Left lung (tissue), 14 donors: ENCODE measurements at places on chromosomes 4 and X. TPM values are rescaled to one million over a fixed set of nuclear protein-coding genes. Genes with fewer than 3 reads are reported as not detected.

DNA sequence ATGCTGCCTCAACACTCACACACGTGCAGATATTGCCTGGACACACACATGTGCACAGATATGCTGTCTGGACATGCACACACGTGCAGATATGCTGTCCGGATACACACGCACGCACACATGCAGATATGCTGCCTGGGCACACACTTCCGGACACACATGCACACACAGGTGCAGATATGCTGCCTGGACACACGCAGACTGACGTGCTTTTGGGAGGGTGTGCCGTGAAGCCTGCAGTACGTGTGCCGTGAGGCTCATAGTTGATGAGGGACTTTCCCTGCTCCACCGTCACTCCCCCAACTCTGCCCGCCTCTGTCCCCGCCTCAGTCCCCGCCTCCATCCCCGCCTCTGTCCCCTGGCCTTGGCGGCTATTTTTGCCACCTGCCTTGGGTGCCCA is 14.7 kb downstream of the FGFRL1 start:
- no peak overlapping the region for H3K4me3 ChIP-seq
- peaks cover 13% of the 10 kb centered on the region for H3K36me3 ChIP-seq
- DNase-seq = no peak
- H3K27me3 ChIP-seq = peaks cover 44% of the 10 kb centered on the region
- H3K27ac ChIP-seq = no peak overlapping the region

DNA sequence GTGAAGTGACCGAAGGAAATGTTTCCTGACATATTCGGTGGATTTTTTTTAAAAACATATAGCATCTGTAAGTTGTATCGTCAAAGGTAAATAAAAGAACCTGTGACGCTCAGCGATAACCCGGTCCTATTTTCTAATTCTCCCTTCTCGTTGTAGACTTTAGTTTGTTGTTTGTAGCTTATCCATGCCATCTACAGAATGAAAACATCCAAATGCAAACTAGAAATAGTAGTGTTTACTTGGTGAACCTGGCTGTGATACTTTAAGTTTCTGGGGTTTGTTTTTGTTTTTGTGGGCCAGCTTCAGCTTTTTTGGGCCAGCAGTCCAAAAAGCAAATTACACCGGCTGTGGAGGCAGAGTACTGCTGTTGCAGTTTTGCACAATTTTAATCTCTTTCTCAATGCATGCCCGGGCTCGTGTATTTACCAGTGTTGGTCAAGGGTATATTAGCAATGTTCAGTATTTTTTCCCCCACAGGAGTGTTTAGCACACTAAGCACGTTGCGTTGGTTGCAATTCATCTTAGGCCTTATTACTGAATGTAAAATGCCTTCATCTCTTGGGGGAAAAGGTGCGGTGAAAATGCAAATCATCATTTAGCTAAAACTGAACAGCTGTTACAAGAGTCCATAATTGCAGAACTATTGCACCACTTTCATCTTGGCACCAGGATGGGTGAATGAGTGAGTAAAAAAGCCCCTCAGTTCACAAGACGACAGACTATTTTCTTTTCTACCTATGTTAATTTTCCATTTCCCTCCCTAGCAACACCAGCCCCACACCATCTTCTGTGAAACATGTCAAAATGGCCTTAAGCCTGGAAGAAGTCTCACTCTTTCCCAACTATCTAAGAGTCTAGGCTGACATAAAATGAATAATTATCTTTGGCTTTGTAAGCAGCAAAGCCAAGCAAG is 1.7 kb upstream of the CNOT6L start:
- peak overlapping the region; percentile 88 for H3K4me3 ChIP-seq
- H3K4me1 ChIP-seq = peaks cover 35% of the 10 kb centered on the region
- H3K27ac ChIP-seq = peak overlapping the region; percentile 99
- no peaks in the 10 kb centered on the region for H3K36me3 ChIP-seq
- no peaks in the 10 kb centered on the region for H3K27me3 ChIP-seq

DNA sequence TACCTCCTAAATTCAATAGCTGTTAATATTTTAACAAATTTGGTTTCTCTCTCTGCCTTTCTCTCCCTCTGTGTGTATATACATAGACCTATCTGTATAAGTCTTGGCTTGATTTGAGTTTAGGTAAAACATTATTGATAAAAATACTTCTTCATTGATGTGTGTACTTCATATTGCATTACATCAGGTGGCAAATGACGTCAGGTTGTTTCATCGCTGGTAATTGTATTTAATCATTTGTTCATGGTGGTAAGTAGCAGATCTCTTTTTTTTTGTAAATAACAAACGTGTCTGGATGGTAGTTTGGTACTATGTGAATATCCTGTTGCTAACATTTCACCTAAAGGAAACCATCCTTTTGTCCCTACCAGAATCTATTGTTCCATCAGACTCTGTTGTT is 55.1 kb downstream of the GALNT7 start:
- H3K4me1 ChIP-seq = no peaks in the 10 kb centered on the region
- DNase-seq = no peak
- no peaks in the 10 kb centered on the region for H3K36me3 ChIP-seq

- H3K36me3 ChIP-seq = no peaks in the 10 kb centered on the region
- no peaks in the 10 kb centered on the region for H3K4me1 ChIP-seq
- no peak overlapping the region for H3K27ac ChIP-seq
- H3K4me3 ChIP-seq = no peak overlapping the region
- DNase-seq = no peak
- H3K27me3 ChIP-seq = no peaks in the 10 kb centered on the region
Observed at GRCh38 chrX:46707274-46707965, 51.5 kb downstream of the SLC9A7 start.

DNA sequence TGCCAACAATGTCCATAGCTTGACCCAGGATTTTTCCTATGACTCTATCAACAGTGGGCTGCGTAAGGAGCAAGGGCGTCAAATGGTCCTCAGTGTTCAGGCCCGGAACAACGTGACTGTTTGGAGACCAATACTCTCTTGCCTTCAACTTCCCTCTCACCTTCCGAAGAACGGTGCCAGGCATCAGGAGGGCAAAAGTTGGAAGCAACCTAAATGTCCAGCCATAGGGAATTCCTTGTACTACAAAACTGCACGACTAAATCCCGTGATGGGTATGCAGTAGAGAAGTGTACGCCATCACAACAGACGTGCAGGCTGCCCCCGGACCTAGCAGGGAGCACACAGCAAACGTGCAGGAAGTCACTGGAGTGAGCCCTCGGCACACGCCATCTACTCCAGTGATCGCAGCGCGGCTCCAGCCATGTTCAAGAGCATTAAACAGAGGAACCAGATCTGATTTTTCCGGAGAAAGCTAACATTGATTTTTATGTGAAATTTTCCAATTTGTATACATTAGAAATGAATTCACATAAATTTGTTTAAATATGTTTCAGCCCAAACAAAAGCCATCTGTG is 79.0 kb downstream of the JAKMIP1 start:
- H3K4me1 ChIP-seq = no peaks in the 10 kb centered on the region
- no peak for DNase-seq

GRCh38 chrX:3044671-3045070 is 3.4 kb downstream of the ARSF start:
- no peak overlapping the region for H3K4me3 ChIP-seq
- DNase-seq = no peak
- no peaks in the 10 kb centered on the region for H3K4me1 ChIP-seq
- no peaks in the 10 kb centered on the region for H3K27me3 ChIP-seq
- H3K27ac ChIP-seq = no peak overlapping the region
- no peaks in the 10 kb centered on the region for H3K36me3 ChIP-seq

The DUSP21 gene
- total RNA-seq = not detected

GRCh38 chr4:162229670-162230069 is 65.9 kb upstream of the FSTL5 start:
- no peaks in the 10 kb centered on the region for H3K27me3 ChIP-seq
- no peaks in the 10 kb centered on the region for H3K36me3 ChIP-seq
- no peak for DNase-seq
- no peaks in the 10 kb centered on the region for H3K4me1 ChIP-seq
- no peak overlapping the region for H3K4me3 ChIP-seq
- no peak overlapping the region for H3K27ac ChIP-seq

DNA sequence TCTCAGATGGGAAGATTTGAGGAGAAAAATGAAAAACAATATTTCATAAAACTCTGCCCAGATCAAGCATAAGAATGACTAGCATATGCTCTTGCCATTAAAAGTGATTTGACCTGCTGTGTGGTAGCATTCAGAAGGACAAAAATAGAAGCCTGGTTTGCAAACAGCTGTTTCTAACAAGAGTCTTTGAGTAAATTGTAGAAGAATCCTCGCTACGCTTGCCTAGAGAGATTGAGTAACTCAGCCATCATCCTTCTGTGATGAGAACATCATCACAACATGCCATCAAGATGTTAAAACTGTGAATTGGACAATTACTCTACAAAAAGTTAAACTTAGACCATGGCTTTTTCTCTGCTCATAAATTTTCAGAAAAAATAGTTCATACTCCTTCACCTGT is 168.9 kb upstream of the PUDP start:
- H3K27me3 ChIP-seq = no peaks in the 10 kb centered on the region
- no peak overlapping the region for H3K4me3 ChIP-seq
- no peaks in the 10 kb centered on the region for H3K36me3 ChIP-seq
- no peak overlapping the region for H3K27ac ChIP-seq

- DNase-seq = no peak
- H3K4me3 ChIP-seq = no peak overlapping the region
- no peak overlapping the region for H3K27ac ChIP-seq
- H3K27me3 ChIP-seq = no peaks in the 10 kb centered on the region
- no peaks in the 10 kb centered on the region for H3K36me3 ChIP-seq
Observed at GRCh38 chr4:90842960-90843359, 715.8 kb downstream of the CCSER1 start.

The AWAT2 gene
- not detected for total RNA-seq

GRCh38 chr4:87026800-87027495 is 92.1 kb downstream of the AFF1 start:
- DNase-seq = no peak
- no peaks in the 10 kb centered on the region for H3K27me3 ChIP-seq
- H3K4me3 ChIP-seq = no peak overlapping the region
- peaks cover 39% of the 10 kb centered on the region for H3K4me1 ChIP-seq
- no peak overlapping the region for H3K27ac ChIP-seq

DNA sequence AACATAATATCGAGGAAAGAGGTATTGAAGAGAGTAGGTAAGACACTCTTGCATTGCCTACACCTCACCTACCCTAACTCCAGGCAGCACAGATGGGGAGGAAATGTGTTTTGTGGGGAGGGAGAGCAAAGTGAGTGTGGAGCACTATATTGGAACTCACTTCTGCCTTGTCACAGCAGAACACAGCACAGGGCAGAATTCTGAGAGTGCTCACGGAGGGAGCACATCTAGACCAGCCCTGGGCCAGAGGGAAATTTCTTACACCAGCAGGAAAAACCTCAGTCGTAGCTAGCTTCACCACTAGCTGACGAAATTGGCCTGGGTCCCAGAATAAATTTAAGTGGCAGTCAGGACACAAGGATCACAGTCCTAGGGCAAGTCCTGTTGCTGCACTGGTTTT is 517.3 kb downstream of the TMA16 start:
- no peaks in the 10 kb centered on the region for H3K4me1 ChIP-seq
- no peaks in the 10 kb centered on the region for H3K36me3 ChIP-seq
- peak; percentile 7 for DNase-seq
- H3K4me3 ChIP-seq = no peak overlapping the region

- no peaks in the 10 kb centered on the region for H3K27me3 ChIP-seq
- no peak for DNase-seq
- no peaks in the 10 kb centered on the region for H3K4me1 ChIP-seq
Observed at GRCh38 chrX:132171478-132171877, 43.7 kb upstream of the FRMD7 start.

The FAM193A gene
- 22.3 TPM for total RNA-seq

DNA sequence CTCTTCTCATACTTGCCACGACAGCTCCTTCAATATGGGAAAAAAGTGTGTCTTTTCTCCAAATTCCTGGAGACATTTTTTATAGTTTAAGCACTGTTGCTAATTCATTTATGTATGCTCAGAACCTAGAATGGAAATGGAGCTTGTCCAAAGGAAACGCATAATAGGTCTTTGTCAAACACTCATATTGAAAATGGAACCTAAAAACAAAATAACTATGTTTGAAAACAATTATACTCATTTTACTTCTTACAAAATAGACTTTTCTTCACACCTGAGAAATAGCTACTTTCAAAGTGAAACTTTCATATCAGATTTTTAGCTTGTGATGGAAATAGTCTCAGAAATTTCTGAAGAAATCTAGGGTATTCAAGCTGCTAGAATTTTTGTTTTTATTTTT is 529.7 kb upstream of the BOD1L1 start:
- H3K4me3 ChIP-seq = no peak overlapping the region
- no peaks in the 10 kb centered on the region for H3K27me3 ChIP-seq
- no peaks in the 10 kb centered on the region for H3K4me1 ChIP-seq
- no peak overlapping the region for H3K27ac ChIP-seq
- no peaks in the 10 kb centered on the region for H3K36me3 ChIP-seq

DNA sequence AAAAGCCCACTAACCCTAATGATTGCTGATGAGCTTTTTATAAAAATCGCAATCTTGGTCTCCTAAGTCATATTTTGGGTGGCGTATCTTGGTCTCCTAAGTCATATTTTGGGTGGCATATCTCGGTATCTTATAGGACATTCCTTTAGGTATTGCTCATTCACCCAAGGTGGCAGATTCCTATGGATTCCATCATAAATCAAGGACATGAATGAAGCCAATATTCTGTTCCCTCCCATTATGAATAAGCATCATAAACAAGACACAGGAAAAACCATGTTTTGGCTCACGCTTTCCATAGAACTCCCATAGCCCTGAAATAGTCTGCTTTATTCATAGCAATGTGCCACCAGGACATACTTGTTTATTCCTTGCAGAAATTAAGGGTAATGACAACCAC is 95.0 kb upstream of the CD99 start:
- H3K27me3 ChIP-seq = no peaks in the 10 kb centered on the region
- H3K4me3 ChIP-seq = no peak overlapping the region
- H3K4me1 ChIP-seq = no peaks in the 10 kb centered on the region
- H3K27ac ChIP-seq = no peak overlapping the region
- no peaks in the 10 kb centered on the region for H3K36me3 ChIP-seq

GRCh38 chrX:109872021-109872732 is 130.7 kb upstream of the TMEM164 start:
- peaks cover 5% of the 10 kb centered on the region for H3K4me1 ChIP-seq
- DNase-seq = no peak
- H3K27me3 ChIP-seq = no peaks in the 10 kb centered on the region
- no peaks in the 10 kb centered on the region for H3K36me3 ChIP-seq

The CFAP47 gene
- total RNA-seq = 1.3 TPM

The KIAA1210 gene
- total RNA-seq = not detected

DNA sequence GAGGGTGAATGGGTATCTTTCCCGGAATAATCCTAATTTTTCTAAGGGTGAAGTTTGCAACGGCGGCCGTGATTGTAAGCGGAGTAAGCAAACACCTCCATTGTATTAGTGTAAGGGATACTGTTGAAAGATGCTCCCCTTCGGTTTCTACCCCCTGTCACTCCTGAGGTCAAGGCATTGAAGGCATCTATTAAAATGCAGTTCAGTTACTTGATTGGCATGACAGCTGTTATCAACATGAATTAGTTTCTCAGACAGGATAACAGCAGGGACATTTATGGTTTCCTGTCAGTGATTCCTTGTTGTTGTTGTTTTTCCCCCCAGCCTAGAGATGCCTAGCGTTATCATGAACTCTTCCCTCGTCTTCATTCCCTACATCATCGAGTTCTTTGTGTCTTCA is 552 bp downstream of the SLC25A14 start:
- peak overlapping the region; percentile 46 for H3K4me3 ChIP-seq
- H3K27me3 ChIP-seq = no peaks in the 10 kb centered on the region
- no peaks in the 10 kb centered on the region for H3K36me3 ChIP-seq
- H3K27ac ChIP-seq = no peak overlapping the region
